ENCODE measurements at places on chromosomes 12 and 14.

DNA sequence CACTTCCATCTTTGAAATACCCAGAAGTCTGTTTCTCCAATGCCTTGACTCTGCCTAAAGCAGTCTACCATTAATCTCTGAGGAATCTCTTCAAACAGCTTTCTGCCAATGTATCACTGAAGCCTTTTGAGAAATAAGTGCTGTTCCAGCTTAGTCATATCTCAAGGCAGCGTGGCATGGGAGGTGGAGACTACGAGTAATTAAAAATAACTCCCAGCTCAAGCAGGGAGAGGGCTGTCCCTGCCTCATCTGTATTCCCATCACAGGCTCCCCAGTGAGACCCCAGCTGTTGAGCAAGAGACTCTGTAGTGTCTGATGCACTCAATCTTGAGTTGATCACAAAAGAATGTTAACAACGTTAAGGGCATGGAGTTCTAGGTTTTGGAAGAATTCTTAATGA is 700.6 kb downstream of the DIO2 start:
- no peak for DNase-seq

DNA sequence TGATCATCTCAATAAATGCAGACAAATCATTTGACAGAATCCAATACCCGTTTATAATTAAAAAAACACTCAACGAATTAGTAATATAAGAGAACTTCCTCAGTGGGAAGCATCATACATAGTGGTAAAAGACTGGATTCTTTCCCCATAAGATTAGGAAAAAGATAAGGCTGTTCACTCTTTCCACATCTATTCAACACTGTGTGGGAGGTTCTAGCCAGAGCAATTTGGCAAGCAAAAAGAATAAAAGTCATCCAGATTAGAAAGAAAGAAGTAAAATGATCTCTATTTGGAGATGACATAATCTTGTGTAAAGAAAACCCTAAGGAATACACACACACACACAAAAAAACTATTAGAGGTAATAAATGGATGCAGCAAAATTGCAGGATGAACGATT is 38.4 kb downstream of the YEATS4 start:
- DNase-seq, result no peak

GRCh38 chr14:56860441-56860840 is 50.2 kb upstream of the OTX2 start:
- no peak for DNase-seq

DNA sequence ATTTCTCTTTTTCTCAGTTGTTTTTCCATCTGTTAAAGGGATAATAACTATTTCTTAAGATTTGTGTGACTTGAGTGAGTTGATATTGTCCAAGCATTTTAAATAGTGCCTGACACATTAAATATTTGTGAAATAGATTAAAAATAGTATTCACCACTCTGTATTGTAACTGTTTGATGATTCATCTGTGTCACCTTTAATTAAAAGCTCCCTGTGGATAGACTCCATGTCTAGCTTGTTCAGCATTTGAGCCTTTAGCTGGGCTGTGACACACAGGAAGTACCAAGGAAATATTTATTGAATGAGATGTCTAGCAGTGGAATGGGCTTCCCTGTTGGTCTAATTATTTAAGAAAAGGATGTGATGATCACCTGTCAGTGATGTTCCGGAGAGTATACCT is 1.8 kb upstream of the GLIPR1L2 start:
- no peak for DNase-seq

DNA sequence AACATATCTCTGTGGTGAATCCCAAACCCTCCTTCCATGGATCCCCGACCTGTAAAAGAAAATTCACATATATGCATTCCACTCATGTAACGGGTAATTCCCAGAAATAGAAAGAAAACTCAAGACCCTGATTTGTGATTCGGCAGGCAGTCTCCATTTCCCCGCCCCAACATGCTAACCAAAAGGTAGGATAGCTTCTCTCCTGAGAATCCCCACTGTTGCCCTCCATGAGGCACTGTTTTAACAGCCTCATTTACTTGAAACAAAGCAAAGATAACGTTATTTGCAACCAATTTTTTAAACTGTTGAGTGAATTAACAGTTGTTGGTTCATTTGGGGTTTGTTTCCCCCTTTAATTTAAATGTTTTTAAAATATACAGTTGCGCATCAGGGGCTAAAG is 774 bp upstream of the SLC2A13 start:
- DNase-seq, result no peak

DNA sequence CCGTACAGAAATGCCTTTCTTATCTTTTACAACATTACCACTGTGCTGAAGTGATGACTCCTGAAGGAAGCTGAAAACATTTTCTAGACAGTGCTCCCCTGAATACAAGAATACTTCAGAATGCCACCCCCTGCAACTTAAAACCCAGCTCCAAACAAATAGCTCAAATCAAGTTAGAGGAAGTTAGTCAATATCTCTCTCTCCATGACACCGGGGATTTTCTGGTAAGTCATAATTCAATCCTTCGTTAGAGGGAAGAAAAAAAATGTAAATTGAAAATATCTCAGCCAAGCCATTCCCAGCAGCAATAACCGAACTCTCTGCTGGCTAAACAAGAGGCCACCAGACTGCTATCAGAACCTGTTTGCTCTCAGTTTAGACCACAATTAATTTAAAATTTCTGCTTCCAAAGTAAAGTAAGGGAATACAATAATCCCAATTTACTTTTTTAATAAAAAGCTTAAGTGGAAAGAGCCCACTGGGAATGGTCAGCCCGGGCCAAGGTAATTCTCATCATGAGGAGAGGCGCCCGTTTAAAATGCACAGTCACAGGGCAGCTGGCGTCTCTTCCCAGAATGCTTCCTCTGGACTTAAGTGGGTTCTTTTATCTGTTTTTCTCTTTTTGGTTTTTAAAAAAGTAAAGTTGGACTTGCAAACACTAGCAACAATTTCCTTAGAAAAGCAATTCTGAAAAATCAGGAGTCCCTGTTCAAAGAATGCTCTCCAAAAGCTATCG is 710.1 kb upstream of the STXBP6 start:
- no peak for DNase-seq

- no peak for DNase-seq
Observed at GRCh38 chr12:90794212-90794611, 160.8 kb downstream of the CCER1 start.

GRCh38 chr12:113440947-113441782 is 19.0 kb downstream of the SDSL start:
- DNase-seq, result no peak

DNA sequence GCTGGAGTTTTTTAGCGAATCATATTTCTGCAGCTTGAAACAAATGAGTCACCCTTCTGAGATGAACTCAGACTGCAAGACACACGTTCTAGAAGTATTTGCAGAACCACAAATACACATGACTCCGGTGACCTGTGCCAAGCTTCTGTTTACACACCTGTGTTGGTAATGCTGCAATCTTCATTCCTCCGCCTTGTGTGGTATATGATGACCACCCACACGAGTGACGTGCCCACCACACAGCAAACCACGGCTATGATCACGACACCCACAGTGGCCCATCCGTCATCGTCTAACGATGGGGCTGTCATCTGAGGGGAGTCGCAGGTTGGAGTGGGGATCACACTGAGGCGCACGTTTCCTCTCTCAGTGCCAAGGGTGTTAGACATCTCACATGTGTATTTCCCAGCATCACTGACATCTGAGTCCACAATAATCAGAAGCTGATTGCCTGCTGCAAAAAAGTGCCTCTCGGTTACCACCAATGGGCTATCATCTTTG is 43.0 kb downstream of the LRIG3 start:
- DNase-seq, result no peak

DNA sequence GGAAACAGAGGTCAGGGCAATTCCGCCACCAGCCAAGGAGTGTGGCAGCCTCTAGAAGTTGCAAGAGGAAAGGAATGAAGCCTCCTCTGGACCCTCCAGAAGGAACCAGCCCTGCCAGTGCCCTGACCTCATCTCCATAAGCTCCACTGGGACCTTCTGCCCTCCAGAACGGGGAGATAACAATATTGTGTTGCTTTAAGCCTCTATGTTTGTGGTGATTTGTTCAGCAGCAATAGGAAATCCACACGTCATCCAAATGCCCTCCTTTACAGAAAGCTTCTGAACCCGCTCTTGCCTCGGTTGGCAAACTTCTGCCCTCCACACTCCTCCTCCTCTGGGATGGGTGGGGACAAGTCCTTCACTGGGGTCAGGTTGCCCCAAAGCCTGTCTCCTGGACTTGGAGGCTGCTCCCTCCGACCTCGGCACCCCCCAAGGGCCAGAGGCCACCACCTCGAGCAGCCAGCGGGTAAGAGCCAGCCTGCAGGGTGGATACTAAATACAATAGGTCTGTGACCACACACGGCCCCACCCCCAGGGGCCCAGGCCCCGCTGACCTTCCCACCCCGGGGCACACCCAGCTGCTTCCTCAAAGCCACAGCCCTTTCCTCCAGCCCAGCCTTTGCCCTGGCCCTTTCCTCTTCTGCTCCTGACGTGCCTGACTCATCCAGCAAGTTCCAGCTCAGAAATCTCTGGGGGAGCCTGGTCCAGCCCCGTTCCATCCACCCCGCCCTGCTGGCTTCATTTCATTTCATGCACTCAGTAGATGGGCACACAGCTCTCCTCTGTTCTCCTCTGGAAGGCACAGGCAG is 58.7 kb upstream of the NCOR2 start:
- no peak for DNase-seq

- DNase-seq, result no peak
Observed at GRCh38 chr14:58665773-58666500, 28.2 kb downstream of the DACT1 start.

DNA sequence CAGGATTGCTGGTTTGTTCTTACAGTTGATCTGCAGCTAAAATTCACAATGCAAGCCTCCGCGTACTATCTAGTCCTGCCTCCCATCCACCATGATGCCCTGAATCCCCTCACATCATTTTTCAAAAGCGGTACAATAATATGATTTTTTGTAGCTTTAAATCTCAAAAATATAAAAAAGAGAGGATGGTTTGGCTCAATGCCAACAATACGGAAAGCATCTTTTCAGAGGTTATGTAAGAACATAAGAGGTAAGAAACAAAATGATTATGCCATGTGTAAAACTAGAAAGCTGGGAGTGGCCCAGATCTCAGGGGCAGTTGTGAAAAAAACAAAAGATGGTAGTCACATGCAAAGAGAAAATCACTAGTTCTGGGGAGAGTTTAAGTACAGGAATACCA is 24.0 kb upstream of the ZDHHC17 start:
- no peak for DNase-seq

GRCh38 chr12:108268397-108268796 is 70.7 kb downstream of the CMKLR1 start:
- DNase-seq, result no peak

DNA sequence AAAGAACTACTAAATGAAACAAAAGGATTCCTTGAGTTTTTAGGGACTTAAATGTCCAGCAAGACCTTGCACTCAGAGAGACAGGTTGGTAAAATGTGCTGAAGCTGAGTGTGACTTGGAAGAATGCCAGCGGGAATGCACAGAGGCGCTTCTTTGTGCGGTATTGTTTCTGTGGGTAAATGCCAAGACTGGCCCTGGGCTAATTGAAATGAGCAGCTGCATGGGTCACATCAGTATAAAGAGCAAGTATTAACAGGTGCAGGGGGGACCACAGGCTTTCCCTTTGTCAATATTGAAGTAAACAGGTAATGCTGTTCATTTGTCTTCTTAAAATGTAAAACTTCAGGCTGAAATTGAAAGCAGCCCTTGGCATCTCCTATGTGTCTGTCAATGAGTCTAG is 74.3 kb downstream of the LMO3 start:
- no peak for DNase-seq

GRCh38 chr12:25382311-25383106 is 131.8 kb upstream of the KRAS start:
- no peak for DNase-seq

DNA sequence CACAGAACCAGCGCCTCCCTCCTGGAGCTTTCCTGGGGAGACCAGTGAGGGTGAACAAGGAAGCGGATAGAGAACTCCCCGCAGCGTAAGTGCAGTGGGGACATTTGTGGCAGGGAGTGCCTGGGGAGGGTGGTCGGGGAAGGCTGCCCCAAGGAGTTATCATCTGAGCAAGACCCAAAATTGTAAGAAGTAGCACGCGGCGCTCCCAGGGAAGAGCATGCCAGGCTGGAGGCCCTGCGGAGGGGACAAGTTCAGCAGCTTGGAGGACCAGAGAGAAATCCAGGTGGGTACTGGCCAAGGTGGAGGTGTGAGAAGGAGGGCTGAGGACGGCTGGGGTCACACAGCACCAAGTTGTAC is 46.2 kb upstream of the RIMBP2 start:
- no peak for DNase-seq

DNA sequence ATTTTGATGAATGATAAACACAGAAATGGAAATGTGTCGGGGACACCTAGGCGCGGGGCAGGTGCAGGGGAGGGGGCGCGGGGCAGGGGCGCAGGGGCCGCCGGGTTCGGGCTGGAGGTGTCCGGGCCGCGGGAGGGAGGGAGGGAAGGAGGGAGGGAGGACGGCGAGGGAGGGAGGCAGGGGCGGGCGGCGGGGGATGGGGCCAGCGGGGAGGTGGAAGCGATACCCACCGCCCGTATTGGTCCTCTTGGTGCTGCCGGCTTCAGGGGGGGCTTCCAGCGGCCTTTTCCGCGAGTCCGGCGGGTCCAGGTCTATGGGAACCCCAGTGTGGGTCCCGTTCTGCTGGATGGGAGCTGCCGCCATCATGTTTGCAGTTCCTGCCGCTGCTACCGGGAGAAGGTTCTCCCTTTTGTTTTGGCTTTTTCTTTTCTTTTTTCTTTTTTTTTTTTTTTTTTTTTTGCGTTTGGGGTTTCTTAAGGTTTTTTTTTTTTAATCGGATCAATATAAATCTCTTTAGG is 703 bp downstream of the NOVA1 start:
- DNase-seq, result no peak

DNA sequence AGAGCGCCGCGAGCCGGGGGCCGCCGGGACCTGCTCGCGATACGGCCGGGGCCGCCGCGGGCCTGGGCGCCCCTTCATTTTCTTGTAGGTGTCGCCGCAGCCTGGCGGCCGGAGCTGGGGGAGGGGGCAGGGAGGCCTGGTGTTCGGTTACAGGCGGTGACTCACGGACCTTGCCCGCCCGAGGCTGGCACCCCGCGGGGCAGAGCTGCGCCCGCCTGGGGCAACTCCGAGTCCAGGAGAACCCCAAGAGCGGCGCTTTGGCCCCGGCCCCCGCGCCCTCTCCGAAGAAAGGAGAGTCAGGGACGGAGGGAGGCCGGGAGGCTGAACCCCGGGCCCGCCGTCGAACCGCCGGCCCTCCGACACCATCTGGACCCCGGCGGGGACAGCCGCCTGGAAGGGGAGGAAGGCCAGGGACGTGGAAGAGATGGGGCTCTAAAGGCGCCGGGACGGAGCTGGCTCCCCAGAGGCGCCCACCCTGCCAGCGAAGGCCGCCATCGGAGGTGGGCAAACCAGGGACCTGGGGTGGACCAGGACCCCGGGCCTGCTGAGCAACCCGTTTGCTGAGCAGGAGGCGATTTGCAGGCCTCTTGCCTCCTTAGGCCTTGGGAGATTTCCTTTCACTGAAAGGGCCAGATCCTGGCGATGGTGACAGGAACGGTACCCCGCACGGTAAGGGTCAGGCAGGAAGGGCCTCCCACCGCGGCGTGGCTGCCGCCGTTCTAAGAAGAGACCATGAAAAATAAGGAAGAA is 843 bp upstream of the NUAK1 start:
- peak; percentile 3 for DNase-seq

All from activated CD8-positive, alpha-beta memory T cell treated with anti-CD3 and anti-CD28 coated beads for 1 hour (primary cell).